SK-N-DZ (cell line): ENCODE measurements at places on chromosomes 1 and 21.

DNA sequence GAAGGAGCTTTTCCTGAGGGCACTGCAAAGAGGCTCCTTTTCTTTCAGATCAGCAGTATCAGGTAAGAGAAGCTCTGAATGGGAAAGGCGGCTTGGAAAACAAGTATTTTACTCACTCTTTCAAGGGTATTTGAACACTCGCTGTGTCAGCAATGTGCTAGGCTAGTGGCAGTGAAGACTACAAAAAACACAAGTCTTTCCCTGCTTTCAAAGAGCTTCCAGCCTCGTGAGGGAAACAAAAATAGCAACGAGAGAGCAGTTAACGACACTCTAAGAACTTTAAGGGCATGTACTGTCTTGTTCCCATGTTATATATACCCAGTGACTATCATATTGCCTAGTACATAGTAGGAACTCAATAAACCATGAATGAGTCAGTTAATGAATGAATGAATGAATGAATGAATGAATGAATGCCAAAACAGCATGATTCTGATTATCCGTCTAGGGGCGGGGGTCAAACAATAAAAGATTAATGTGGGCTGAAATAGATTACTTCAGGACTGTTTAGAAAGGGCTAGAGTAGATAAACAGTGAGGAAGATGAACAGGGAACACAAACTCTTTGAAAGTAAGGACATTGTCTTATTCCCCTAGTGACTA lies 14.2 kb upstream of the MCOLN3 start:
- no peak for DNase-seq

GRCh38 chr21:38942748-38943211 lies 137.1 kb downstream of the ETS2 start:
- DNase-seq, result no peak

DNA sequence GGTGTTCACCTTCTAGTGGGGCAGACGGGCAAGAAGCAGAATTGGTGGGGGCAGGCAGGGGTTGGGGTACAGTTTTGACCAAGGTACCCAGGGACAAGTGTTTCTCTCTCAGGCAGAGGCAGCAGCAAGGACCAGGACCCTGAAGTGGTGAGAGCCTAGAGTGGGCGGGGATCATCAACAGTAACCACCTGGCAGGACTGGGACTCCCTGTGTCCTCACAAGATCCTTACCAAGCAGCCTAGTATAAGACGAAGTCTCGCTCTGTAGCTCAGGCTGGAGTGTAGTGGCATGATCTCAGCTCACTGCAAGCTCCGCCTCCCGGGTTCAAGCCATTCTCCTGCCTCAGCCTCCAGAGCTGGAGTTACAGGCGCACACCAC lies 3.2 kb upstream of the NADK start:
- DNase-seq, result no peak

GRCh38 chr1:208227366-208227765 lies 16.8 kb downstream of the PLXNA2 start:
- DNase-seq, result no peak

DNA sequence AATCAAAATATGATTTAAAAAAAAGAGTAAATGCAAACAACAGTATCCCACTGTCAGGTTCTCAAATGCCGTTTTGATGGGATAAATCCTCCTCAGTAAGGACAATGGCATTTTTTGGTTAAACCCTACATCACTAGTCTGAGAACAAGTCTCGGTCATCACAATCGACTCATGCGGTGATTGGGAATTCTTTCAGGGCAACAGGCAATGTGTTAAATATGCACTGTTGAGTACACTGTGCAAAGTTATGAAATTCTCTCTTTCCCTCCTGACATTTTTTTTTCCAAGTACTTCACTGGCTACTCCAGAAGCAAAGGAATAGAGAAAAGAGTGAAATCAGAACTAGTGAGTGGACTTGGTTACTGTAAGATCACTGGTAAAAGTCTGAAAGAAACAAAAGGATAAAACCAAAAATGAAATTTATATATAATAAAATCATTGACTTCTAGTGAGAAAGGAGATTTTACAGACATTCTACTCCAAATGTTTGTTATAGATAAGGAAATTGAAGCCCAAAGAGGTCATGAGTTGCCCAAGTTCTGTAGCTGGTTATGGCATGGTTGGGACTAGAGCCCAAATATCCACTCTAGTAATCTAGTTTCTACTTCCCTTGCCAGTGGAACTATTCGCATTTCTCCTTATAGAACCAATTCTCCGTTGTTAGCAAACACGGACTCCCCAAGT lies 111.3 kb downstream of the TGFBR3 start:
- DNase-seq, result no peak

DNA sequence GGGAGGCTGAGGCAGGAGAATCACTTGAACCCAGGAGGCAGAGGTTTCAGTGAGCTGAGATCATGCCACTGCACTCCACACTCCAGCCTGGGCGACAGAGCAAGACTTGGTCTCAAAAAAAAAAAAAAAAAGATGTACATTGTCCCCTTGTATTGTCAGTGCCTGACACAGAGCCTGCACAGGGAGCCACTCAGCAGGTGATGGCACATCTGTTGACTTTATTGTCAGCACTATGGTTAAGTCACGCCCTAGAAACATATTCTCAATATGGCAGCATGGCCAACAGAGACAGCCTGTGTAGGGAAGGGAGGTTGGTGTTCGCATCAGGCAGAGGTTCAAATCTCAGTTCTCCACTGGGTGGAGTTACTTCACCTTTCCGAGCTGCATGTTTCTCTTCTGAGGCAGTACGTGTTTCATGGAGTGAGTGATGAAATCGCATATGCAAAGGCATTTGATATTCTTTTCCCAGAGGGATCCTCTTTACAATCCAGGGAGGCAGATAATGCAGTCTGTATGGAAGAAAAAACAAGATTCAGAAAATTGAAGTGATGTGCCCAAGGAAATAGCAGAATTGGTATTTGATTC lies 20.6 kb downstream of the LAMC2 start:
- no peak for DNase-seq

DNA sequence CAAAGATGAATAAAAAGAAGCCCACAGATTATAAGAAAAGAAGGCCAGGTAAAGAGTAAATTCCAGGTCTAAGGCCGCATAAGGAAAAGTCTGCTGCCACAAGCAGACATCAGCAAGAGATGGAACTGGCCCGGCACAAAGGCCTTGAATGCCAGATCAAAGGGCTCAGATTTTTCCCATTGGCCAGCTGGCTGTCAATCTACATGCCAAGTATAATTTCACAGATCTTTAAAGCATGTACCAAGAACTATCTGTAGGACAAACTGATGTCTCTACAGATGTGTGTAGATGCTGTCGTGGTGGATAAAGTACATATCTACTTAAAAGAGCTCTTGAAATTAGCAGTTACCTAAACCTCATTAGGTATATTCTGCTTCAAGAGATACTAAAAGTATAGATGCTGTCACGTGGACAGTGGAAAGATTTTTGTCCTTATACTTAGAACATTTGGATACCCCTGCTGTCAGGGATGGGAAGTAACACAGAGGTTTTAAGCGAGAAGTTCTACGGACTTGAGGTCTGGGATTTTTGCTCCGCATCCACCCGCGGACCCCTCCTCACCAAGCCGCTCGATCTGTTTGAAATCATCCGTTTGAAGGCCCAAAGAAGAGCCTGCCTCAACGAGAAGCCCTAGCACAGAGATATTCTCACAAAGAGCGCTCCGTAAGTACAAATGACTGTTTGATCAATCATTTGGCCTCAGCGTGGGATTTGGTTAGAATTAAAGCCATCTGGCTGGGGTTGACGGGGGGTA lies 10.1 kb downstream of the GLIS1 start:
- no peak for DNase-seq

DNA sequence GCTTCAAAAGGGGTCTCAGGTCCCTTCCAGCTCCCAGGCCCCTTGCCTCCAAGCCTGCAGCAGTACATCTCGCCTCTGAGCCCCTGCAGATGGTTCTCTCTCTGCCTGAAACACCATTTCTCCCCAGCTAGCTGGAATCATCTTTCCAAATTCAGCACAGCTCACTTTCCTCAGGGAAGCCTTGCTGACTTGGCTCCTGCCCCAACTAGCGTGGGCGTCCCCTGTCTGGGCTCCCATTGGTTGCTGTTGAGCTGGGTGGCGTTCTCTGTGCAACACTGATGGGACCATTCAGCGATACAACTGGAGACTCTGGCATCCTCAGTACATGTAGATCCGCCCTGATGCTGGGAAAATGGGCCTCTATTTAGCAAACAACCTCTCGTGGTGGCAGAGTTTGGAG lies 141.3 kb upstream of the IGSF21 start:
- DNase-seq, result no peak

DNA sequence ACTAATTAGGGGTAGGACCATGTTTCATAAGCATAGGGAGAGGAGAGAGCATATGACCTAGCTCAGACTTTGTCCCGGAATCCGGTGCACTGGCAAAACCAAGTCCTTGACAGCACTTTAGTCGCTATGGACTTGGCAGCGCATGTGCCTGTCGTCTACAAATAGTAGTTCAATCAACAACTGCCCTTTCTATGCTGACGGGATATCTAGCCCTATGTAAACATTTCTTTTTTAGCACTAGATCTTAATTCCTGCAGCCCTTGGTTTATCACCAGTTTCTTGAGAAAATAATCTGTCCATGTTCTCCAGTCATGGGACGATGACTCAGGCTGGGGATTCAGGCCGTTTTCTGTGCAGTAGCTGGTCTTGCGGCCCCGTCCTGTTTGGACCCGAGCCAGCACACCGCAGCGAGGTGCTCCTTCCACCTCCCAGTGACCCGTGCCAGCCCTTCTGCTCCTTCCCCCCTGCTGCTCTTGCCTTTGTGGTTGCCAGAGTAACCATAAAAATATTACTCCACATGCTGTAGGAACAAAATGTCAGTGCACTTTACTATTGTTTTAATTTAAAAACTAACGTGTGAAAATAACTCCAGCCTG lies 8.6 kb upstream of the MT1HL1 start:
- no peak for DNase-seq

GRCh38 chr21:25885405-25885804 lies 150.6 kb downstream of the GABPA start:
- DNase-seq, result no peak

- no peak for DNase-seq
These were observed 48.8 kb downstream of the ZBTB40 start for GRCh38 chr1:22500471-22500870.

DNA sequence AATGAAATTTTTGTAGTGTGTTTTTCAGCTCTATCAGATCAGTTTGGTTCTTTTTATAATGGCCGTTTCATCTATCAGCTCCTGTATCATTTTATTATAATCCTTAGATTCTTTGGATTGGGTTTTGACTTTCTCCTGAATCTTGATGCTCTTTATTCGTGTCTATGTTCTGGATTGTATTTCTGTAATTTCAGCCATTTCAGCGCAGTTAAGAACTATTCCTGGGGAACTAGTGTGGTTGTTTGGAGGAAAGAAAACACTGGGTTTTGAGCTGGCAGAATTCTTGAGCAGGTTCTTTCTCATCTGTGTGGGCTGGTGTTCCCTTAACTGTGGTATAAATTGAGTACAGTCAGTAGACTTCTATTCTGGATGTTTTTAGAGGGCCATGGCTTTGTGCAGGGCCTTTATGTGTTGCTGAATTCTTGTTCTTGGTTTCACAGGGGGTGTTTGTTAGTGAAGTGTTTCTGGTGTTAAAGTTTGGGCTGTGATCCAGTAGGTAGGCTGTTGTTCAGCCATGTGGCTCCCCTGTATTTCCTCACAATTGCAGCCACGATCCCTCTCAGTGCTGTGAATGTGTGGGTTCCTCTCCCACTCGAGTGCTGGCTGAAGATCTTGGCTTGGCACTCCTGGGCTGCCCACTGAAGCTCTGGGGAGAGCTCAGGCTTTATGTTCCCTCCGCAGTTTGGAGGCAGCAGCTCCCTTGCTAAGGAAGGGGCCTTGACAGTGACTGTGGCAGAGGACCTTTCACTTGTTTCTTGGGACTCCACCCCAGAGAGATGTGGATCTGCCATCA lies 56.0 kb upstream of the CCDC190 start:
- no peak for DNase-seq

GRCh38 chr1:101975371-101975770 lies 21.4 kb downstream of the OLFM3 start:
- no peak for DNase-seq

DNA sequence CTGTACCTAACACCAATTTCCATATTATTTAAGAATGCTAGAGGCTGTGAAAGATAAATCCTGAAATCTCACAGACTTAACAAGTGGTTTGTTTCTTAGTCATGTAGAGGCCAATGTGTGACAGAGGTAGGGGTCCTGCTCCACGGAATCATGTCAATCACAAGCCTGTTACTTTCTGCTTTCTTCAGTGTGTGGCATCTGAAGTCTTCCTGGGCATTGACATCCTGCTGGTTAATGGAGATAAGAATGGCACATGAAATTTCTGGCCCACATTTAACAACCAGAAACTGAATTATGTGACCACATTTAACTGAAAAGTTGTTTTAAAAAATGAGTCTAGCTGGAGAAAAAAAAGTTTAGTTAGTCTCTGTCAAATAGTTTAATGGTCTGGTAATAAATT lies 68.3 kb upstream of the PLA2G4A start:
- DNase-seq, result no peak

GRCh38 chr1:101371259-101371658 lies 134.4 kb downstream of the S1PR1 start:
- no peak for DNase-seq

GRCh38 chr1:187787736-187788135 lies 959.0 kb downstream of the PLA2G4A start:
- DNase-seq, result peak; percentile 74

- DNase-seq, result no peak
These were observed 17.5 kb upstream of the LEFTY1 start for GRCh38 chr1:225906467-225906866.

GRCh38 chr1:56438901-56439551 lies 140.3 kb downstream of the PLPP3 start:
- DNase-seq, result no peak

GRCh38 chr1:233215135-233215760 lies 80.3 kb downstream of the PCNX2 start:
- no peak for DNase-seq

- DNase-seq, result peak; percentile 43
These were observed 93.3 kb upstream of the CD1D start for GRCh38 chr1:158087320-158087927.

DNA sequence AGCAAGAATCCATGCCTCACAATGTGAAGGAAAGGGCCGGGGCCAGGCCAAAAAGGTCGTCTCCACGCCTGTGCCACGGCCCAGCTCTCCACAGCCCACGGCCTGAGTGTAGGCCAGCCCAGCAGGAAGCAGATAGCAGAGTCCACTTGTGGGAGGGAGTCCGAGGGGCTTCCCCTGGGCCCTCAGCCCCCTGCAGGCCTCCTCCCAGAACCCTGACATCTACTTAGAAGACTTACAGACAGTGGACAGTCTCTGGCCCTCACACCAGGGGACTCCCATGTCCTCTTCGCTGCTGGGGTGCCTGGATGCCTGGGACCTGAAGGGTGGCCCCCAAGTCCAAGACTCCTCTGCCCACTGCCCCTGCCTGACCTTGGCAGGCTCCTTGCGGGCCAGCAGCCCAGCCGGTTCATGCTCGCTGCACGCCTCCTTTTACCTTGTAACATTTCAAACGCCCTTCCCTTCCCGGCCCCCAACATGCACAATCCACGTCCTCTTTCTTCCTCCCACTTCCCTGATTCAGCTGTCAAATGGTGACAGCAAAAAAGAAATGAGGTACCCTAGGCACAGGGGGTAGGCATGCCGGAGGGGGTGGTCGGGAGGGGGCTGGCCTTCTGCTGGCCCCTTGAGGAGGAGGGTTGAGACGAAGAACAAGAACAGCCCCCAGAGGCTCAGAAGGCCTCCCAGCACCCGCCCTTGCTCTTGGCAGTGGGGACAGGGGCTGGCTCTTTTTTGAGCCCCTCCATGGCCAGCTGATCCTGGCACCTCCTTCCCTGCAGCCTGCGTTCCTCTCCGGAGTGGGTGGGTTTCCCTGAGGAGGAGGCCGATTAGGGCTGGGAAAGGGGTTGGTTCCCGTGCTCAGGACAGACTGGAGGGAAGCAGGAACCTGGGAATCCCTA lies 997 bp upstream of the PTPN7 start:
- DNase-seq, result no peak
